ENCODE measurements at places on chromosomes 2 and 18.

GRCh38 chr2:236343400-236344161 lies 79.4 kb upstream of the ASB18 start:
- DNase-seq, result no peak

DNA sequence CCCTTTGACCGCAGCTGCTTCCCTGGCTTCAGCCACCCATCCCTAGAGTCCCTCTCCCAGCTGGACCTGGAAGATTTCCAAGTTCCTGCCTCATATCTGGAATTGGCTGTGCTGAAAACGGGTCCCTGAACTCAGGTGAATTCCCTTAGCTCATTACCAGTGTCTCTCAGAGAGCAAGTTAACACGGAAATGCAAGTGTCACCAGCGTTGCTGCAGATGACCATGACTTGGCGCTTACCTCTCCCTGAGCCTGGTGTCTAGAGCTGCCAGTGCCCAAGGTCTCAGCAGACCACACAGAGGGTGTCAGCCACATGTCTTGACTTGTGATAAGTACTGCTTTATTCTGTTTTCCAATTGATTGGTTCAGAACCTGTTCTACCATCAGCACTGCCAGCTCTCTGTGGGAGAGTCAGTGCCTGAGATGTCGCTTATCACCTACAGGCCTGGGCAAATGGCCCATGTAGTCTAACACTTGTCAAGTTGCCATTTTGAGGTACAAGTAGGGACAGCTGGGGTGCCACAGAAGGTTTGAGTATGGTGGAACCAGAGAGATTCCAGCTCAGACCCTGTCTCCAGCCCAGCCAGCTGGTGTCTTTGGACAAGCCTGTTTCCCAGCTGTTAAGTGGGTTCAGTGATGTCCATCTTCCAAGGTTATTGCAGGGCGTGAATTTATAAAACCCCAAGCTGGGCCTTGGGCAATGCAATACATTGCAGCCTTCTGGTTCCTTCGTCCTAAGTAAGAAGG lies 48.7 kb downstream of the LYPD1 start:
- DNase-seq, result no peak

DNA sequence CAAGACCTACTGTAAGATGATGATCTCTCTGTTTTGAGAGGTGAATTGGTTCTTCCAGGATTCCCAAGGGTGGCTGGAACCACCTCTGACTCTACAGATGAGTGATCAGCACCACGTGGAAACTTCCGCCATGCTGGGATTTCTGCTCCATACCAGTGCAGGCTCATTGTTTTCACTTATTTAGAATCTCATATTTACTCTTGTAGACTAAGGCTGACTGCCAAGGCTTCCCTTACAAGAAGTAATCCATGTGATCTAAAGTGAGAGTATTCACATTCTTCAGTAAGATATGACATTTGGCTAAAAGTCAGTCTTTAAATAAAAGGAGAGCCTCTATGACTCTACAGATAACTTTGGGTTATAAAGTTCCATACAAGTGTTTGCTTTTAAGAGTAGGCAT lies 322.9 kb upstream of the RAB12 start:
- no peak for DNase-seq

DNA sequence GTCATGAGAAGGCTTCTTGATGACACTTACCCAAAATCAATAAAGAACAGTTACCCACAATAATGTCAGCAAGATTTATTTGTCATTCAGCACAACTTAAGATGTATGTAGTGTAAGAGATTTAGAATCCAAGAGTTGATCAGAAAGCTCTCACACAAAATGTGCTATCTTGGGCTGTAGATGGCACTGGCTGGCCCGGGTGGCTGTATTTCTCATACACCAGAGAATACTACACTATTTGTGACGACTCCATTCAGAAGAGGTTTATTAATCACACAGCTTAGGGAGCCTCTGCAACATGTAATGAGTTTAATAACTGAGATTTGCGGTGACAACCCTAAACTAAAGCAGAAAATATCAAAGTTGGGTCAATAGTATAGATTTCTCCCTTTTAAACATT lies 530.4 kb upstream of the KLHL29 start:
- no peak for DNase-seq

DNA sequence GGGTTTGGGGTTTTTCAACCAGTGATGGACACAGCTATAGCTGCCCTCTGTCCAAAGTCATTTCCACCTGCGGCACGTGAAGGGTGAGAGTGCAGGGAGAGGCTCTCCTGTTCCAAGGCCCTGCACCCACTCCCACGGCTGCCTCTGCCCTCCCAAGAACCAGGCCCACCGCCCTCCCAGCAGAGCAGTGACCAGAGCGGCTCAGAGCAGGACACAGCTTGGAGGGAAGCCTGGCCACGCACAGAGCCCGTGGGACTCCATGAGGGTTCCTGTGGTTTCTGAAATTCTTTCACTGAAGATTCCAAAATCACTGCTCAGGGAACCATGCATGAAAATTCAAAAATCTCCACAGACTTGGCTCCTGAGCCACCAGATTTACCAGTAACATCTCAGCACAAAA lies 67.3 kb upstream of the SALL3 start:
- DNase-seq, result no peak

DNA sequence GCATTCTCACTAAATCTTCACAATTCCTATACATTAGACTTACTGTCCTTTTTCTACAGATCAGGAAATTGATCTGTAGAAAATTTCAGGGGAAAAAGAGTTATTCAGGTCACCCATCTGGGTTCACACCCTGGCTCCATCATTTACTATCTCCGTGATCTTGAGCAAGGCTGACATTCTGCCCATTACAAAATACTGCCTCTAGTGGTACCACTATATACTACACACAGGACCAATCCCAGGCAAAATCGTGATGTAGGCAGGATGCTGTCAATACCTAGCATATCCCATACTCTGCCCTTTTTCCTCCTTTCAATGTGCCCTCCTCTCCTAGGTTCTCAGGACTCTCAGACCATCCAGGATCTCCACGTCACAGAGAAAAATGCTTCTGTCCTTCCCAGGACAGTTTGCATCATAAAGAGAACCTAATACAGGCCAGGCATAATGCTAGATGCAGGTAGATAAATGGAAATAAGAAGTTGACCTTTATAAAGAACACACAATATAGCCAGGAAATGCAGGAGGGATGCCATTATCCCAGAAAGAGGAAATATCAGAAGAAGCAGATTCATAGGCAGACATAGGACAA lies 101.9 kb downstream of the CDH20 start:
- DNase-seq, result no peak

- no peak for DNase-seq
Measured at GRCh38 chr2:88751768-88752167, 60.3 kb downstream of the RPIA start.

- DNase-seq, result no peak
Measured at GRCh38 chr2:127157114-127157513, 50.2 kb upstream of the BIN1 start.

DNA sequence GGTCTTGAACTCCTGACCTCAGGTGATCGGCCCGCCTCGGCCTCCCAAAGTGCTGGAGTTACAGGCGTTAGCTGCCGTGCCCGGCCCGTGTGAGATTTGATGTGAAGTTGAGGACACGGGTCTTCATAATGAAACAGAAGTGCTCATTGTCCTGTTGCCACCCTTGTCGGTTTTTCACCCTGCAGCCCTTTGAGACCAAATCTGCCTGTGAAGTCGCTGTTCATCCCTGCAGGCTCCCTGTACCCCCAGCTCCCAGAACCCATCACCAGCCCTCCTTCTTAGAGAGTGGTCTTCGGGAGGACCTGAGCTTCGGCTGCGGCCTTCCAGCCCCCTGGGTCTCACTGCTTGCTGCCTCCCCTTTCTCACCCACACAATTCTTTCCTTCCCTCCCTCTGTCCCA lies 325.2 kb downstream of the GBX2 start:
- no peak for DNase-seq

- no peak for DNase-seq
Measured at GRCh38 chr2:105504459-105504858, 105.6 kb upstream of the FHL2 start.

GRCh38 chr2:169345486-169346437 lies 16.6 kb downstream of the LRP2 start:
- DNase-seq, result no peak

- DNase-seq, result no peak
Measured at GRCh38 chr2:154537024-154537423, 161.5 kb upstream of the KCNJ3 start.

- no peak for DNase-seq
Measured at GRCh38 chr2:2321200-2321540, 9.9 kb downstream of the MYT1L start.

- no peak for DNase-seq
Measured at GRCh38 chr2:191748528-191749180, 70.7 kb downstream of the NABP1 start.

All from NCI-H187 treated with DMSO at 0.1 percent for 48 hours (cell line).